ENCODE measurements at places on chromosomes 7 and 10.
A peak's percentile ranks its signal among the peaks of the same experiment; 100 is the strongest.

GRCh38 chr10:101062232-101063049, 652 bp downstream of the KAZALD1 start:
- DNase-seq, result peak; percentile 29

DNA sequence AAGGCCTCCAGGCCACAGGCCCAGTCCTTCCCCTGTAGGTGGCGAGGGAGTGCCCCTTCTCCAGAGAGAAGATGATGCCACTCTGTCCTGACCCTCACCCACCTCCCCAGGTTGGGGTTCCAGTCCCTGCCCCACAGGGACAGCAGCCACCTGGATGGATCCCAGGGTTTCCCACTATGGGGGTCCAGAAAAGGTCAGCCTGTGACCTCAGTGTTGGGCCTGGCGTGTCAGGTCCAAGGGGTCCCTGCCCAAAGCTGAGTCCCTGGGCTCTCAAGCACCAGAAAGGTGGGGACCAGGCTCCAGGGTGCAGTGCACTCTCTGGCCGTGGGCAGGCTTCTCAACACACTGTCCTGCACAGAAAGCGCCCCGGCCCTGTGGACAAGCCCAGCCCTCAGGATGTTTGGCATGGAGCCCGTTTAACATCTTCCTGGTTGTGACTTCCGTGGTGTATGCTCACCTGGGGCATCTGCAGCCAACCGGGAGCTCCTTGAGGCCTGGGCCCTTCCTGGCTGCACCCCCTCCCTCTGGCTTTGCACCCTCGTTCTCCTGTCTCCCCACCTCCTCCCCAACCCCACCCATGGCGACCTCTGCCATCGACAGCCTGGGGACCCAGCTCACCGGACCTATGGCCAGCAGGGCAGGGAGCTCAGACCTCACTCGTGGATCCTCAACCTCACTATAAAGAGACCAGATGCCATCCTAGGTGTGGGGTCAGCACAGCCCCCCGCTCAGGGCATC, 58.3 kb upstream of the PPP2R2D start:
- no peak for DNase-seq

DNA sequence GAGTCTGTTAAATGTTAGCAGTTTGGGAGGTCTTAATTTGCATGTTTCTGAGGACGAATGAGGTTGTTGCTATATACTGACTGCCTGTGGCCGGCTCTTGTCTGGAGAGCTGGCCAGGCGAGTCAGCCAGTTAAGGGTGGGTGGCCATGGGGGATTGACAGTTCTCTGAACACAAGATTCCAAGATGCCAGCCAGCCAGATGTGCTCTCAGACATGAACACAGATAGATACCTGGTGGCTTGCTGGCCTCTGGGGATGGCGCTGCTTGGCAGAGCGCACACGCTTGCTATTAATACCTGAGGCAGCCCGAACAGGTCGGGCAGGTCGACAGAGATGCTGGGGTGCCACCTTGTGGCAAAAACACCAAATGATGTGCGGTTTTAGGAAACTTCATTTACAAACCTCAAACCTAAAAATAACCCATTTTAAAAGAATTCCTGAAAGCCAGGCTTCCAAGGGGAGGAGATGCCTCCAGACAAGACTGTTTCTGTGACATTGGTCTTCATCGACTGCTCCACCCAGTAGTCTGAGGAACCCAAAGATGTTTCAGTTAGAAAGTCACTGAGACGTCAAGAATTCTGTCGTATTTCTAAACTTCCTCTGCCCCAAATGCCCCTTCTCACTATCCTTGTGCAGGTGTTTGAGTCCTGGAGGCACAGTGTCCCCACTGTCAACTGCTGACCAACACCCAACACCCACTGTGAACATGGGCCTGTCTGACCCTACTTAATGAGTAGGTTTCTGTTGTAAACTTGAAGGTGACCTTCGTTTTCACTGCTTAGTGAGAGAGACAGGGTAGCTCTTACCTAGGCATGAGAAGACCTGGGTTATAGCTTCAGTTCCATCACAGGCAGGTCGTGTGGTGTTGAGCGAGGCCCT, 123.4 kb downstream of the NT5C2 start:
- DNase-seq, result peak; percentile 2

- DNase-seq, result no peak
Measured at GRCh38 chr7:47482013-47482875, 99.7 kb downstream of the TNS3 start.

DNA sequence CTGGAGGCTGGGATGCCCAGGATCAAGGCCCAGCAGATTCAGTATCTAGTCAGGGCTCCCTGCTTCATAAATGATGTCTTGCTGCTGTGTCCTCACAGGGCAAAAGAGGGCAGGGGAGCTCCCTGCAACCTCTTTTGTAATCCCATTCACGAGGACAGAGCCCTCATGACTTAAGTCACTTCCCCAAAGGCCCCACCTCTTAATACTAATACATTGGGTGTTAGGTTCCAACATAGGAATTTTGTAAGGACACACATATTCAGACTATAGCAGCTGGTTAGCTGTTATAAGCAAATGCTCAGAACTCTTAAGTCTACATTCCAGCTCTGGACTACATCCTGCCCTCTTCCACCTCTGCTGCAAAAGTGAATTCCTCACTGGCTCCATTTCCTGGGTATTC, 63.0 kb downstream of the VOPP1 start:
- DNase-seq, result no peak
